ENCODE measurements at places on chromosomes 12 and 14.
A peak's percentile ranks its signal among the peaks of the same experiment; 100 is the strongest.

GRCh38 chr12:75135026-75135425 lies 74.6 kb downstream of the KCNC2 start:
- DNase-seq = no peak

GRCh38 chr14:104517426-104517825 lies 62.1 kb upstream of the C14orf180 start:
- DNase-seq = no peak

DNA sequence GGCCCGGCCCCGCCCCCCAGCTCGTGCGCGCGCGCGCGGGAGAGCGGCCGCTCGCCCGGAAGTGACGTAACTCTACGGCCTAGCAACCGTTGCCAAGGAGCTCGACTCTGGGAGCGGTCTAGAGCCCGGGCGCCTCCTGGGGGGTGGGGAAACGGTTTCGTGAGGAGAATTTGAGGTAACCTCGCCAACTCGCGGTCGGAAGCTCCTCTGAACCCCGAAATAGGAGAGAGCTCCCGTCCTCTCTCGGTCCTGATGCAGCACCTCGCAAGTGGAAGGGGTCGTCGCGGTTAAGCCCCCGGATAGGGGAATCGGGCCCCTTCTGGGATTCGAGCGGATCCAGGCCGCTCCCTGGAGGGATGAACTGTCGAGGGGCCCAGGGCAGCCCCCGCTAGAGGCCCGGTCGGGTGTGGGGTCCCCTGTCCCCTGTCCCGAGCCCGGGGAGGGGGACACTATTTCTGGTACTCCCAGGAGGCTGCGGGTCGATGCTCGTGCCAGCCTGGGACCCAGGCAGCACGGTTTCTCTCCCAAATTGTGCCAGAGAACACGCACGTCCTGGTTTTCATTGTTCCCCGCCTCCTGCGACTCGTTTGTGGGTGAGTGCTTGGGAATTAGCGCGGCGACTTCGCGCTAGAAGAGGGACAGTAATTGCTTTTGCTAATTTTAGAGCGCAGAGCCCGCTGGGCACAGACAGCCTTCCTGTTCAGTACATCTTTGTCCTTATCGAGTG lies at the start of gene IFT81:
Gene IFT81, plus strand, starts transcription at position 89 of the 727 bp plus-strand sequence. CDS start 3,024 bp downstream, outside the sequence.
- peak; percentile 96 for DNase-seq

GRCh38 chr14:55059333-55059732 lies 7.9 kb downstream of the MAPK1IP1L start:
- DNase-seq = no peak

DNA sequence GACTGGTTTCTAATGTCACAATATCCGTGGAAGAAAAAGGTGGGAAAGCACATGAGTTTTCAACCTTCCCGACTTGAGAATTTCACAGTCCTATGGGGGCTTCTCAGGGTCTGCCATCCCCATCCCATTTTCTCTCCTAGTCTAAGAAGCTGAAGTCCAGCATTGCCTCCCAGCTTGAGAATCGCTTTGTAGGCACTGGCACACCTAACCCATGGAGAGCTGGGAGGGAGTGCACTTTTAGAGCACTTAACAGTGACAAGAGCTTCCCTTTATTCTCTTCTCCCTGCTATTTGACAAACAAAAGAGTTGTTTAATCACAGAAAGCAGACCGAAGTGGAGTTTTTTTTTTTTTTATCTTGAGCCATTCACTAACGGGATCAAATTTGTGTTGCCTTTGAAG lies 22.8 kb upstream of the SRRM4 start:
- no peak for DNase-seq

DNA sequence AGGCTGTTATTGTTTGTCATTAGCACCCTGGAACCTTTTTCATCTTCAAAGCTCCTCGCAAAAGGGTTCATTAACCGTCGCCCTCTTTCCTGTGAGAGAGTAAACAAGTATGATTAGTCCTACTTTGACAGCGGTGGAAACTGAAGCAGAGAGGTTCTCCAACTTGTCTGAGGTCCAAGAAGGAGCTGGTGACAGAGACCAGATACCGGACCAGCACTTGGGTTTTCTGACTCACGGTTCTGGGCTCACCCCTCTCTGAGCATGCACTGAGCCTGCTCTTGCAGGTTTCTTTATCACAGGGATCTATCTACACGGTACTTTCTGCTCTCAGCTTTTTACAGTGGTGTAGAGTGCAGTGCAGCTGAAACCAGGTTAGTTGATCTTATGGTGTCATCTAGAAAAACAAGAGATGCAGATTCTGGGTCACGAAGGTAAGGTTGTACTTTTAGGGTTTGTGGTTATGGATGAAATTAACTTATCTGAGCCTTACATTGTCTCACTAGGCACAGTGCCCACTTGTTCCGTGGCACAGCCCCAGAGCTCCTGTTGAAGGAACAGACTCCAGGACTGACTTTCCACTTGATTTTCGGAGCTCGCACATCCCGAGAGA lies 62.1 kb downstream of the PPP2R5C start:
- DNase-seq = no peak

DNA sequence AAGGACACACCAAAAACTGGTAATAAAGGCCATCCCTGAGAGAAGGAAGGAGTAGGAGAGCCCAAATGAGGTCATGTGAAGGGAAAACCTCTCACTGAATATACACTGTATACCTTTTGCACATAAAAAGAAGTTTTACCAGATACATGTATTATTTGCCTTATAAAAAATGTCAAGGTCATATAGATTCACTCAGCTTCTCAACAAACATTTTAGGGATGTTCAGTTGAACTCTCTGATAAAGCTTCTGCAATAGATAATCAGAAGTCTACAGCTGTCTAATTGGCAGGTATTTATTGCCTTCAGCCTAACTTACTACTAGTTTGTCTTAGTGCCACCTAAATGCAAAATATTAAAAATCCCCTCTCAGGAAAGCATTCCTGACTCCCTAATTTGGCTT lies 8.7 kb downstream of the SLC11A2 start:
- DNase-seq = no peak

DNA sequence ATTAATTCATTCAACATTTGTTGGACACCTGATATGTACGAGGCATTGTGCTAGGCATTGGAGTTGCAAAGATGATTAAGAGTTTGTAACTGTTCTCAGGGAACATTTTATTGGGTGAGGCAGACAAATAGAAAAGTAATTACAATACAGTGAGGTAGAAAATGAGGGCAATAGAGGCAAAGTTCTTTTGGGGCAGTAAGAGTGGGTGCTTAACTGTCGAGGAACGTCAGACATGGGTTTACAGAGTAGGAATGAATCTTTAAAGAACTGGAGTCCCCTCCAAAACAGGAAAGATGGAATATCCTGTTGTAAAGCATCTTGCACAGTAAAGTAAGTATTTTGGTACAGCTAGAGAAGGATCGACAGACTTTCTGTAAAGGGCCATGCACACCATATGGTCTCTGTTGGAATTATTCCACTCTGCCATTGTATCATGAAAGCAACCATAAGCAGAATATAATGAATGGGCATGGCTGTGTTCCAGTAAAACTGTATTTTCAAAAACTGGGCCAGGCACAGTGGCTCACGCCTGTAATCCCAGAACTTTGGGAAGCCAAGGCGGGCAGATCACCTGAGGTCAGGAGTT lies 9.1 kb downstream of the CREBL2 start:
- DNase-seq = no peak

- no peak for DNase-seq
Observed at GRCh38 chr12:117845271-117845904, 123.4 kb downstream of the KSR2 start.

- DNase-seq = no peak
Observed at GRCh38 chr14:83707056-83707455, 1822.9 kb upstream of the FLRT2 start.

DNA sequence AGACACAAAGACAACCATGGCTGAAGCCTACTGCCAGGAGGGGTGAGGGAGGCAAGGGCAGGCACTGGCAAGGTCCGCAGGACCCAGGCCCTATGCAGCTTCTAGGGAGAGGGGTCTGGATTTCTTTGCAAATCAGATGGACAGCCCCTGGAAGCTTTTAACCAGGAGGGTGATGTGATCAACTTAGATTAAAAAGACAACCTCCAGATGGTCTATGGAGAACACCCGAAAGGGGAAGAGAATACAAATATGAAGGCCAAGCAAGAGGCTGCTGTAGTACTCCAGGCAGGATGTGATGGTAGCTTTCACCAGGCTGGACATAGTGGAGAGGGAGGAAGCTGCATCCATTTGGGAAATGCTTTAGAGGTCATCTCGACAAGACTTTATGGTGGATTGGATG lies 83.3 kb upstream of the TSPAN11 start:
- DNase-seq = no peak

- DNase-seq = peak; percentile 43
Observed at GRCh38 chr12:42091769-42092168, 52.9 kb downstream of the GXYLT1 start.

DNA sequence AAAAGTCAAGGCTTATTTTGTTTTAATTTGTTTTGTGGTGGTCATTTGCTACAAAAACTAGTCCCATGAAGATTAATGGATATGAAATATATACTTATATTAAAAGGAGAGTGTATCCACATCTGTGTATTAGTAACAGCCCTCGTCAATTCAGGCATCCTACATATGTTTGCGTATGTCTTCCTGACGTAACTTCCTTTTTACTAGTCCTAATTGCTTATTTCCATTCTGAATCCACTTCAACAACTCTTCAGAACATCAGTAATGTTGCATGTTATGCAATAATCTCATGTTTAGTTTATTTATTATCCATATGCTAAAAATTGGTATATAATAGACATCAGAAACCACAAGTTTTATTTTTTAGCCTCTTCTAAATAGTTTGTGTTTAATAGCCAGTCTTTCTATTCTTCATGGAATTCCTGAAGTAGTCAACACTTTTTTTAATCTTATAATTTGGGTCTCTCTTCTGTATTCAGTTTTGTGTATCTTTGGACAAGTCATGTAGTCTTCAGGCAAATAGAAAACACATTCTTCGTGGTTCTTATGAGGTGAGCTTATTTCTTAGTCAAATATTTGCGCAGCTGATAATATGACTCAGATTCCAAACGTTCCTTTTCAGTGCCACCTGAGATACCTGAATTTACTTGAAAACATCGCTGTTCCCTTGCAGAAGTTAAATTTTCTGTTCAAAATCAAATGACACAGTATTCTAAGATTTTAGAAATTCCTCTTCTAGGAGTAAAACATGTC lies 268.6 kb downstream of the CCDC59 start:
- no peak for DNase-seq

- no peak for DNase-seq
Observed at GRCh38 chr12:55712700-55713415, 3.0 kb upstream of the BLOC1S1 start.

DNA sequence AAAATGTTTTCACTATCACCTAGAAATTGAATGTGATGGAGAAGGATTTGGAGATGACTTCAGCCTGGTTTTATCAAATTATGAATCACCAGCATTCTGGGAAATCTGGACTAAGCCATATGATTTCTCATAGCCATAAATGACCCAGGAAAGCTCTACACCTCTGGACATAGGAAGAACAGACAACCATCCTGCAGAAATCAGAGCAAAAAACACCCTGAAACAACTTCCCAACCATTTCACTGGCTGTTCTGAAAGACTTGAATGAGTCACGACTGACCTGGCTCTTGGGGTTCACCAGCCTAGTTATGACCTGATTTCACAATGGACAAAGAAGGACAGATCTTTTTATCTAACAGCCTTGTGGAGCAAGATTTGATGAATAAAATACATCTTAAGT lies 123.8 kb downstream of the KCNH5 start:
- no peak for DNase-seq

DNA sequence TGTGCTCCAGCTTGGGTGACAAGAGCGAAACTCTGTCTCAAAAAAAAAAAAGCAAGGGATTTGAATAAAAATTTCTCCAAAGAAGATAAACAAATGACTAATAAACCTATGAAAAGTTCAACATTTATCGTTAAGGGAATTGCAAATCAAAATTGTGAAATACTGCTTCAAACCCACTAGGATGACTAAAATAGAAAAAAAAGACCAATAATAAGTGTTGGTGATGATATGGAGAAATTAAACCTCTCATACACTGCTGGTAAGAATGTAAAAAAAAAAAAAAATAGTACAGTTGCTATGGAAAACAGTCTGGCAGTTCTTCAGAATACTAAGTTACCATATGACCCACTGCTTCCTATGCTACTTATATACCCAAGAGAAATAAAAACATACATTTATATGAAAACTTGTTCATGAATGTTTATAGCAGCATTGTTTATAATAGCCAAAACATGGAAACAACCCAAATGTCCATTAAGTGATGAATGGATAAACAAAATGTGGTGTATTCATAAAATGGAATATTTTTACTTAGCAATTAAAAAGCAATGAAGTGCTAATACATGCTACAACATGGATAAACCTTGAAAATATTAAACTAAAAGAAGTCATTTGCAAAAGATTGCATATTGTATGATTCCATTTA lies 39.4 kb upstream of the TMPRSS12 start:
- no peak for DNase-seq

GRCh38 chr14:75851574-75851866 lies 130.3 kb downstream of the TGFB3 start:
- DNase-seq = no peak

- DNase-seq = no peak
Observed at GRCh38 chr14:95095996-95096395, 61.3 kb downstream of the DICER1 start.

- no peak for DNase-seq
Observed at GRCh38 chr12:14418451-14418890, 53.0 kb downstream of the ATF7IP start.

DNA sequence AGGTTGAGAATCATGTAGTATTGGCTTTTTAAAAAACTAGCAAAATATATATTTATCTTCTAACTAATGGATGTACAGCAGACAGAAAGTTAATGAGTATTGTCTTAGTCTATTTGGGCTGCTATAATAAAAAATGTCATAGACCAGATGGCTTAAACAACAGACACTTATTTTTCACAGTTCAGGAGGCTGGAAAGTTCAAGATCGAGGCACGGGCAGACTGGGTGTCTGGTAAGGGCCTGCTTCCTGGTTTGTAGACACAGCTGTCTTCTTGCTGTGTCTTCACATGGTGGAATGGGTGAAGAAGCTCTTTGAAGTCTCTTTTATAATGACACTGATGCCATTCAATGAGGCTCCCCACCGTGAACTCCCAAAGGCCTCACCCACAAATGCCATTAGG lies 70.1 kb upstream of the KRR1 start:
- no peak for DNase-seq

- peak; percentile 88 for DNase-seq
Observed at GRCh38 chr12:51884676-51885229, 3.1 kb upstream of the ANKRD33 start.

DNA sequence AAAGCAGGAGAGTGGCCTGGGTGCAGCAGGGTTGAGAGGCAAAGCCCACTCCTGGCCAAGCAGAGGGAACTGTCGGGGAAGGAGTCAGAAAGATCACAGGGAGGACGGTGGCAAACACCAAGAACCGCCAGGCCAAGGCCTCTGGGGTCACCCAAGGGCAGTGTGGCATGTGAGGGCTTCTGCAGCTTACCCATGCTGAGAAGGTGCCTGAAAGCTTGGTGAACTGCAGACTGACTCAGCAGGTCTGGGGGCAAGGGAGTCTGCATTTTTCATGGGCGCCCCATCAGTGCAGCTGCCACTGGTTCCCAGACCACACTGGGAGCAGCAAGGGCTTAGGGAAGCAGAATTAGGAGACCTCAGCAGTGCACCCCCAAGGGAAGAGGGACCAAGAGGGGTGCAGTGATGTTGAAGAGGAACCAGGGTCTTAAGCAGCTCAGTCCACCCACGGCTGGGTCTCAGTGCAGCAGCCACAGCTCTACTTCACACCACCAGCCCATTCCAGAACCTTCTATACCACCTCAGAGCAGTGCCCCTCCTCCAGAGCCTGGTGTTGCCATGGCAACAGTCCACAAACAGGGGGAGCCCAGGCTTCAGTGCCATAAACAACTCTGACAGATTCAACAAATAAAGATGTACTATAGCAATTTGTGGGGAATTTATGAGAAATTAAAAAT lies 59.4 kb downstream of the ITPK1 start:
- DNase-seq = peak; percentile 80

GRCh38 chr12:126038434-126038833 lies 973.2 kb downstream of the AACS start:
- DNase-seq = no peak

- no peak for DNase-seq
Observed at GRCh38 chr14:28744126-28744525, 22.5 kb upstream of the FOXG1 start.

Measured in mesendoderm (in vitro differentiated cells).